ENCODE measurements at places on chromosomes 2 and 18.

- DNase-seq = no peak
These were observed 82.2 kb downstream of the LRP1B start for GRCh38 chr2:142048581-142048980.

- DNase-seq = no peak
These were observed 74.2 kb downstream of the CD8B2 start for GRCh38 chr2:106561356-106561755.

GRCh38 chr18:45777393-45777792 lies 48.1 kb upstream of the SIGLEC15 start:
- DNase-seq = no peak

GRCh38 chr2:223075301-223076270 lies 23.6 kb downstream of the KCNE4 start:
- no peak for DNase-seq

GRCh38 chr2:98037666-98038336 lies 42.1 kb upstream of the TMEM131 start:
- DNase-seq = no peak

DNA sequence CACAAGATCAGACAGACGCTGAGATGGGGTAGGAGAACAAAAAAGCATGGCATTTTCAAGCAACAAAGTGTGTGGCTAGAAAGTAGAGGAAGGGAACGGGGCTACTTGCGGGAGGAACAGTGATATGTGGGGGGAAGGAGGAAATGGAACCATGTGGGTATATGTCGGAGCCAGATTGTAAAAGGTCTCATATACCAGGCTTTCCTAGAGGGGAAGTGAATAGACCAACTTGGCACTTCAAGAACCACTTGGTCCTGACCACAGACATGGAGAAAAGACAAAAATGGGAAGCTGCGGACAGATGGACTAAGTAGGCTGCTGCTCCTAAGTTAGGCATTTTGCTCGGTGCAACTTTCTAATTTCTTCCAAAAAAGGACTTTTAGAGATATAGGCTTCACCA lies 196.0 kb downstream of the DCC start:
- DNase-seq = no peak

- DNase-seq = no peak
These were observed 157.7 kb downstream of the COL4A4 start for GRCh38 chr2:227006189-227006897.

DNA sequence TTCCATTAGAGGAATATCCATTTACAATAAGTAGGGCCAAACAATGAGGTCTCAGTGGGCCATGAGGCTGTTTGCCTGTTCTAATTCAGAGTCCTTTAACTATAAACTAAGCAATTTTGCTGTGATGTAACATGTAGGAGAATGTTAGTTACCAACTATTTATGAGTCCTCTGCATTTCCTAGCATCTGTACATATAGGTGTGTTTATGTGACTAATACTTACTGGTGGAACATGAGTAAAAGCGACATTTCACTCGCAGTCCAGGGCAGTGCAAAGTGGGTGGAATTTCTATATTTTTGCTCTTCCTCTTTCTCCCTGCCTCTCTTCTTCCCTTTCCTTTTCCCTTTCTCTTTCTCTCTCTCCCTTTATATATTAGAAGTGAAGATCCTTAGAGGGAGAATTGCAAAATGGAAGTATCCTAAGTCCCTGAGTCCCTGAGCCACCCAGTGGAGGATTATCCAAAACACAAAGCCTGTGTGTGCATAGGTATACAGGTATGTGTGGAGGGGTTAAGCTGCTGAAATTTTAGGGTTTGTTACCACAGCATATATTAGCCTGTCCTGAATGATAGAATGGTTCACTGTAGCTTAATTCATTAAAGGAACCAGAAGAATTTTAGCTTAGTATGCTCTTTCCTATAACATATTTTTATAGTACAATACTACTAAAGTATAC lies 487.0 kb upstream of the FANCL start:
- no peak for DNase-seq

GRCh38 chr2:231201475-231201814 lies 3.0 kb downstream of the ARMC9 start:
- no peak for DNase-seq

- no peak for DNase-seq
These were observed 301.7 kb downstream of the TCF4 start for GRCh38 chr18:55286257-55286825.

- no peak for DNase-seq
These were observed 66.5 kb downstream of the GLS start for GRCh38 chr2:190947141-190947540.

GRCh38 chr18:27312153-27312552 lies 127.0 kb upstream of the CHST9 start:
- no peak for DNase-seq

DNA sequence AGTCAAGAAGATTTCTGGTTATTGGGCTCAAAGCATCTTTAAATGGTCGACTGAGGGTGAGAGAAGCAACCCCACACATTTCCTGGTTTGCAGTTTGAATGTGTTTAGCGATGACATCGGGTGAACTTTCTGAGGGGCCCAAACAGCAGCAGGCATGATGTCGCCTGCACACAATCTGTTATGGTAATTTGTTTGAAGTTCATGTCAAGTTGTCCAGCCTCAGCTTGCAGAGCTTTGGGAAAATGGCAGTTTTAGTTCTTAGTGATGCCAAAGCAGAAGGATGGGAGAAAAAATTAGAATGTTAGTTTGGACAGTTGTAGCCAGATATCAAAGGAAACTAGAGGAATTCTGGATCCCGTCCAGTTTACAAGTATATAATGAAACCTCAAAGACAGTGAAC lies 284.6 kb downstream of the MBD5 start:
- no peak for DNase-seq

- DNase-seq = no peak
These were observed 41.7 kb upstream of the SLC3A1 start for GRCh38 chr2:44233450-44234128.

GRCh38 chr2:233209533-233210171 lies 41.8 kb upstream of the ATG16L1 start:
- DNase-seq = no peak

GRCh38 chr2:135685361-135685760 lies 56.3 kb upstream of the UBXN4 start:
- no peak for DNase-seq

DNA sequence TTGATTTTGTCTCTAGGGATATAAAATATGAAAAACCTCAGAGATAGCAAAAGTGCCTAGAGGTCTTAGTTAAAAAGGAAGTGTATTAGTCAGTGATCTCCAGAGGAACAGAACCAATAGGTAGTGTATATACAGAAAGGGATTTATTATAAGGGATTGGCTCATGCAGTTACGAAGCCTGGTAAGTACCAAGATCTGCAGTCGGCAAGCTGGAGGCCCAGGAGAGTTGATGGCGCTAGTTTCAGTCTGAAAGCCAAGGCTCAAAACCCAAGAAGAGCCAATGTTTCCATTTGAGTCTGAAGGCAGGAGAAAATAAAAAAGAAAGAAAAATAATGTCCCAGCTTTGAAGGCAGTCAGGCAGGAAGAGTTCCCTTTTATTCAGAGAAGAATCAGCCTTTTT lies 93.3 kb downstream of the COLEC12 start:
- DNase-seq = no peak

- peak; percentile 11 for DNase-seq
These were observed 239.4 kb downstream of the KLHL29 start for GRCh38 chr2:23624378-23624777.

DNA sequence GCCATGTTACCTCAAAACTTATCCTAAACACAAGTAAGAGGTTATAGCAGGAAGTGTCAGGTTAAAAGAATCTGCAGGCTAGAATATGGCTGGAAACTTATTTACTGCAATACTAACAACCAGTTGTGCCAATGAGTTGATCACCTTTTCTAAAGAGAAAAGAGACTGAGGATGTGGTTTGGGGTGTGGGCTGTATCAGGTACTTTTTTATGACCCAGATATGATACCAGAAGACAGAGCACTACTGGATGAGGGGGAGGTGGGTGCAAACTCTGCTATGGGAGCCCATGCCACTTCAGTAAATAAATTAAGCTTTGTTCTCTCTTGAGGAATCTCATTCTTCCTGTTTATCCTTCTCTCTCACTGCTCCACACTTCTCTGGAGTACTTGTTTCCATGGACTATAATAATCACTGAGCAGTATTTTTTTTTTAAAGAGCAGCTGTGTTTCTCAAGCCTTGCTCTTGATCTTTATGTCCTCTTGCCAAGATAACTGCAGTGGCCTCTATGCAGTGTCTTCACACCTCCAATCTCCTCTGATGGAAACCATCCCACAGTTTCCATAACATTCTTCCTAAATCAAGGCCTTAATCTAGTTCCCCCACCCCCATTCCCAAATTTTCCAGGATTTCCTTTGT lies 51.2 kb upstream of the NOSTRIN start:
- DNase-seq = no peak
